ENCODE measurements at places on chromosomes 5 and 9. TPM values are rescaled to one million over a fixed set of nuclear protein-coding genes. Genes with fewer than 3 reads are reported as not detected.

DNA sequence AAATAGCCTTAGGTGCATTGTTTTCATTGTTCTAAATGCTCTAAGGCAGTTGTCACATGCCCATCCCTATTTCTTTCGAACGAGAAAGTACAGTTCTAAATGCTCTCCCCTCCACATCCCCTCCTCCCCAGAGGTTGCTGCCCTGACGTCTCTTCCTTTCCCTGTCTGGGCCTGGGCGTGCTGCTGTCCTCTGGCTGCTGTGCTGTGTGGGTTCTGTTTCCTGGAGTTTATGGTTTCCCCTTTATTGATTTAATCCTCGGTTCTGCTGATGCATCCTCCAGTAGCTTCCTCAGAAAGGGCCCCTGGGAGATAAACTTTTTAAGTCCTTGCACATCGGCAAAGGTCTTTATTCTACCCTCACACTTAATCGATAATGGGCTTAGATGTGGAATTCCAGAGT lies 48.8 kb downstream of the MVB12B start:
- no peak for DNase-seq

DNA sequence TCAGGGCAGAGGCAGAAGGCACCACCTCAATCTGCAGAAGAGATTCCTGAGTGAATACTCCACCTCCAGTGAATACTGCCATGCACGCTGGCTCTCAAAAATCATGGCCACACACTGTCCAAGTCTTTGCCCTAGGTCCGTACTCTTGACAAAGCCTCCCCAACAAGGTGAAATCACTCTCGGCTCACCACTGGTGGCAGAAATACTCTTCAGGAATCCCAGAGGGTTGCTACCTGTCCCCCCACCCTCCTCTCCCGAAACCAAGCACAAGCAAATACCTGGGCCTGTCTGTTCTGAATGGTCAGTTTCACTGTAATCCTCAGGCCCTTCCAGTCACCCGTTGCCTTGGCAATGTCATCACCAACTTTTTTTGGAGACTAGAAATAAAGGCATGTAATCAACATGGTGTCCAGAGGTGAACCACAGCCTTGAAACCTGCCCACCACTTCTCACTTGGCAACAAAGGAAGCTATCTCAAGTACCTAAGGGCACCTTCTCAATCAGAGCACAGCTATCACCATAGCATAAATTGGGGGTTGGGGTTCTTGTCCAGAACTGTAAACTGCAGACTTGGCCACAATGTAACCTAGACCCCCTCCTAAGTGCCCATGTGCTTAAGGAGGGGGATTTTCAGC lies 1.8 kb downstream of the RPL12 start:
- DNase-seq: no peak

DNA sequence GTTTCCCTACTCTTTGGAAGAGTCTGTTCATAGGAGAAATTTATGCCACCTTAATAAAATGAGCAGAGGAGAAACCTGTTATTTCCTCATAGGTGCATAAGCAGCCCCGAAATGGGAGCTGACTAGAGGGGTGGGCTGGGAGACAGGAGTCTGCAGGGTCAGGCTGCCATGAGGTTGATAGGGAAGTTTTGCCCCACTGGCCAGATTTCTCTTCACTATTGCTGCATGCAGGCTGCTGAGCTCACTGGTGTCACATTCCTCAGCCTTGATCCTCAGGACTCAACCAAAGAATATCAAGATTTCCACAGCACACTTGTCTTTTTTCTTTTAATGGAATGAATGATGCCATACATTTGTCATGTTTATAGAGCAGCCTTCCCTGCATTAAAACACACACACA lies 60.7 kb downstream of the BHMT start:
- DNase-seq: no peak

GRCh38 chr9:9142001-9142400 lies 1342.4 kb upstream of the DMAC1 start:
- DNase-seq: no peak

DNA sequence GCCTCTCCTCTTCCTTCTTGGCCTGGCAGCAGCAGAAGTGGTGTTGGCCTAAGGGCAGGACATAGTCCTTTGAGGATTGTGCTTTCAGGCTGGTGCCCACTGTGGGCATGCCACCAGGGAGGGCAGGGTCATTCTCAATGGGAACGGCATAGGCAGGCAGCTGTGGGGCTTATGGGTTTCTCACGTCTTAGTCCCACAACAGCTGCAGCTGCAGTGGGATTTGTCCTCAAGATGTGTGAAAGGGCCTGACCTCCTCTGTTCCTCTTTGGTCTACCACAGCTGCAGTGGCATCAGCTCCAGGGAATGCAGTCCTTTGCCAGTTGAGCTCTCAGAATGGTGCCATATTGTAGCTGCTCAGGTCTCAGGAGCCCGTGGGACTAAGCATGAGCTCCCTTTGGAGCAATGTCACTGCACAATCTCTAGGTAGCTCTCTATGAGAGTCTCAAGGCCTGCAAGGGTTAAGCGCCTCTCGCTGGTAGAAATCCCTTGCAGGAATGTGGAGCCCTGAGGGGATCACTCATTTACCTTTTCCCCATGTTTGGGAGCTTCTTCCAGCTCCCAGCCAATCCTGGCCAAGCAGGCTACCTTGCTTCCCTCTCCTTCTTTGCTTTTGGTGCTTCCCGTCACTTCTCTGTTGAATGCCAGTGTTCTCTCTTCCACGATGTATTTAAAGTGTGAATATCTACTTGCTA lies 104.8 kb downstream of the GNA14 start:
- no peak for DNase-seq

DNA sequence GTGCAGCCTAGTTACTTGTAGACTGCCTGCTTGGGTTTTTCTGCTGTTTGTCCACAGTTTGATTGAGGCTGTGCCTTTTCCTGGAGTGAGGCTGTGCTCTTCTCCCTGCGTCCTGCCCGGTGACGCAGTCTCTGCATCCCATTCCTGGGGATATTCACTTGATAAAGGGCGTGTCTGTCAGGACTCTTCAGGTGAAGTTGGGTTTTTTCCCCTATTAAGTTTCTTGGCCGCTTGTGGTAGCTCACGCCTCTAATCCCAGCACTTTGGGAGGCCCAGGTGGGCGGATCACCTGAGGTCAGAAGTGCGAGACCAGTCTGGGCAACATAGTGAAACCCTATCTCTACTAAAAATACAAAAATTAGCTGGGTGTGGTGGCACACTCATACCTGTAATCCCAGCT lies 50.0 kb upstream of the SUSD3 start:
- no peak for DNase-seq

DNA sequence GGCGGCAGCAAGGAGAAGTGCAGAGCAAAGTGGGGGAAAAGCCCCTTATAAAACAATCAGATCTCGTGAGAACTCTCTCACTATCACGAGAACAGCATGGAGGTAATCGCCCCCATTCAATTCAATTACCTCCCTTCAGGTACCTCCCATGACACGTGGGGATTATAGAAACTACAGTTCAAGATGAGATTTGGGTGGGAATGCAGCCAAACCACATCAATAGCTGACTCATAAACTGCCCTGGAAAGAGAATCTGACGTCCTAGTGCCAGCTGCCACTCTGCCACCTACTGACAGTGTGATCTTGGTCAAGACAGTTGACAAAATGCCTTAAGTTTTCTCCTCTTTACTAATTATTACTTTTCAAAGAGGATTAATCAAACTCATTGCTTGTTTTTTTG lies 128.3 kb downstream of the GPBP1 start:
- DNase-seq: no peak

DNA sequence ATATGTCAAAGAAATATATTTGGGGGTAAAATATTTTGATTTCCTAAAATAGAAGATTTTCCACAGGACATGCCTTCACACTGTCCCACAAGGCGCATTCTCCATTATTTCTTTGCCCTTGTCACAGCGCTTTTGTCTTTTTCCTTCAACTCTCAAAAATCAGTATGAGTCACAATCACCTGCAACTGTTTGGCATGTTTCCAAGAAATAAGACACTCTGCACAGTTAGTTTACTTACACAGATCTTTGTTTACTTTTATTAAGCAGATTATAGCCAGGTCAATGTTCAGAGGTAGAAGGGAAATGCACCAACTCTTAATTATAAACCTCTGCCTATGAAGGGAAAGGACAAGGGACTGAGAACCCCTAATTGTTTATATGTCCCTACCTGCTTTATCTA lies 9.5 kb downstream of the CEMIP2 start:
- DNase-seq: no peak

DNA sequence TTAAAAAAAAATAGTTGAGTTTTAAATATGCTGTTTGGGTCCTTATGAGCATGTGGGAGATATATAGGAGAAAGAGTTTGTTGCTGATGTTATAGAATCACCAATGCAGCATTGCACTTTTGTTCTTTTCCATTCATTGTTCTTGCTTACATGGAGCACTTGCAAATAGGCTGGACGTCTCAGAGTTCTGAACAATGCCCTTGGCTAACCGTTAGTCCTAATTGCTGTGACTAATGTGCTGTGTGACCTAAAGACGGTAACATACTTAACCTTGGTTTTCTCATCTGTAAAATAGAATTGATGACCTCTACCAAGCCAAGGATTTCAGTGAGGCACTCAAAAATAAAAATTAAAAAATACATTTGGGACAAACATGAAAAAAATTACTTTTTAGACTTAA lies 29.8 kb downstream of the PIK3R1 start:
- no peak for DNase-seq

GRCh38 chr5:159105145-159106053 lies 5.7 kb upstream of the EBF1 start:
- DNase-seq: no peak

- no peak for DNase-seq
Measured at GRCh38 chr5:136560126-136560525, 194.8 kb upstream of the TRPC7 start.

- DNase-seq: no peak
Measured at GRCh38 chr9:128429513-128430086, 8.9 kb downstream of the CERCAM start.

GRCh38 chr5:93746406-93747056 lies 5.1 kb upstream of the POU5F2 start:
- DNase-seq: no peak

DNA sequence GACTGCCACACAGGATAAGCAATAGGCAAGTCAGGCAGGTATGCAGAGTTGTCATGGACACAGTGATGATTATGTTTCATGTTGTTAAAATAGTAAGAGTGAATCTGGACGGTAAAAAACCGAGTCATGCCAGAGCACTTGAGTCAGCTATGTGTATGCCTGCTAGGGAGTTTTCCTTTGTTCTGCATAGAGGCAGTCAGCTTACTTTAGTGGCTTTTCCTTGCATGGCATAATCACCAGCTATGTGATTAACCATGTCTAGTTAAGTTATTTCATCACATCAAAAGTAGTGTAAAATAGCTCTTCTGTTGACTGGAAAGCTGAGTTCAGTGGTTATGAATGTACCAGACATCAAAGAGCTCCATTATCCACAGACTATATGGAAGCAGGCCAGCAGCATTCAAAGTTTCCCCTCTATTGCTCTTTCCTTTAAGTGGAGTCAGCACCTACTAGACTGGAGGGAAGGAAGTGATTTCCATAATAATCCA lies 989.8 kb downstream of the TLE1 start:
- no peak for DNase-seq

DNA sequence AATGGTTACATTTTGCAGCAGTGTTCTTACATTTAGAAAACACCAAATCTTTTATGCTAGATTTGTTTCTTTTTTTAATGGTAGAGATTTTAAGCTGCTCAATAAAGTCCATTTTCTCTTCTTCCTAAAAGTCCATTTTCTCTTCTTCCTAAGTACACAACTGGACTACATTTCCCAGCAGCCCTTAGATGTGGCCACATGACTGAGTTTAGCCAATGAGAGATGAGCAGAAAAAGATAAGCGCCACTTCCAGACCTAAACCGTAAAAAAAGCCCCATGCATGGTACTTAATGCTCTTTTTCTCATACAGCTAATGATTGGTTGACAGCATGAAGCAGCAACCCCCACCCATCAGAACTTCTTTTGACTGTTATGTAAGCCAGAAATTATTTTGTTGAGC lies 206.7 kb downstream of the FAM114A2 start:
- no peak for DNase-seq

DNA sequence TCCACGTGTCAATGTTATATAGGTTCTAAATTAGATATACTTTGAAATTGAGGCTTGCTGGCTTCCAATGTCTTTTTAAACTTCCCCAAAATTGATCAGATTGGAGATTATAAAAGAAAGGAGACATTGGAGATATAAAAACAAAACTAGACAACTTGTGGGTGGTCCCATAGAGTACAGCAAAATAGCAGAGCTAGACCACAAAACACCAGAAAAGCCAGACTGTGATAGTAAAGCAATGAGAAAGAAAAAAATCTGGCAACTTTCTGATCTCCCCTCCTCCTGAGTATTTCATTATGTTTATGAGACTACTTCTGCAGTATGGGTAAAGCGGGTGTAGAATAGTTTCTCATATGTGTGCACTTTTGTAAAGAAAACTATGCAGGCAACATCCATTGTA lies 713.8 kb upstream of the MEF2C start:
- no peak for DNase-seq

DNA sequence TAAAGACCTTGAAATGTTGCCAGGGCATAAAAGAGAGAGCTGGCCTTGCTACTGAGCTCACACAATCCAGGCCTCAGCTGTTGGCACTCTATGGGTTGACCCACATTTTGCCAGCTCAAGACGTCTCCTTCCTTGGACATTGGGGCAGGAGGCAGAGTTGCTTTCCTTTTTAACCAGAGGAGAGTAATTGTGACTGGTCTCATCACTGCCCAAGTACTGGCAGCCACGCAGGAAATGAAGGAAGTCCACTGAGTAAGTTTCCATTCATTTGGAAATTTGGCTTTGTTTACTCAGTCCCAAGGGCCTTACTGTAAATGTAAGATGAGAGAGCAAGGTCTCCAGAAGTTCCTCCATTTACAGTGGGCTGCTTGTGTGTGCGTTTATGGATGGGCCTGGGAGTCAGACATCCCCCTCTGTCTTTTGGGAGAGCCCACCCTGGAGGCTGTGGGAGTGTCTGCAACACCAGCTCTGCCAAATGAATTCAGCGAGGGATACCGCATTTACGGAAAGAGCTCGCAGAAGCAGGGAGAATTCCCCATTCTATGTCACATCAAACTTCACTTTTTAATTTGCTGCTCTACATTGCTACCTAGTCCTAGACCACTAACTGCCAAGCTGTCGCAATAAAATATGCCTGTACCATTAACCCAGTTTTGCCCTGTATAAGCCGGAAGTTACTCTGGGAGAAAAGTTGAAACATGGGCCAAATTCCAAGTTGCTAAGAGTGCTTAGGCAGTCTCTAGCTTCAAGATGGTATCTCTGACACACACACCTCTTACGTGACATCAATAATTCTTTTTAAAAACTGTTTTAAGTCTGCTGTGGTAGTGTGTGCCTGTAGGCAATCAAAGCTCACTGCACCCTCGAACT lies 24.5 kb upstream of the PDZD2 start:
- no peak for DNase-seq

SPATA31C1 gene
- polyA plus RNA-seq: not detected

TSSK1B gene
- polyA plus RNA-seq: not detected

KLHL9 gene
- 7.5 TPM for polyA plus RNA-seq

GARIN3 gene
- not detected for polyA plus RNA-seq

CYLC2 gene
- polyA plus RNA-seq: not detected

CCNJL gene
- polyA plus RNA-seq: 26.7 TPM
